ENCODE measurements at places on chromosomes 2 and 18. TPM values are rescaled to one million over a fixed set of nuclear protein-coding genes. Genes with fewer than 3 reads are reported as not detected.

The RAB17 gene
- not detected for total RNA-seq

The GAL3ST2 gene
- total RNA-seq: 0.36 TPM

The AP1S3 gene
- total RNA-seq: 2.2 TPM

The GALR1 gene
- not detected for total RNA-seq

The CCBE1 gene
- 53.0 TPM for total RNA-seq

The OR6B2 gene
- total RNA-seq: not detected

The TUBA4B gene
- not detected for total RNA-seq

The RFX8 gene
- 7.6 TPM for total RNA-seq

The ZNF385B gene
- total RNA-seq: 1.1 TPM

The SLC23A3 gene
- total RNA-seq: 1.4 TPM

The SP3 gene
- total RNA-seq: 122 TPM

The RESP18 gene
- total RNA-seq: not detected

The IL36G gene
- total RNA-seq: not detected

The CD8B2 gene
- total RNA-seq: not detected

The WDSUB1 gene
- 13.8 TPM for total RNA-seq

The ASB18 gene
- total RNA-seq: under 0.01 TPM

The CDH19 gene
- total RNA-seq: not detected

The IL1R2 gene
- 0.88 TPM for total RNA-seq

The EPHA4 gene
- 12.7 TPM for total RNA-seq

The GPR75 gene
- total RNA-seq: 1.8 TPM

The TMEM200C gene
- total RNA-seq: under 0.01 TPM

The SERPINB12 gene
- not detected for total RNA-seq

The HRH4 gene
- under 0.01 TPM for total RNA-seq

The SCYGR4 gene
- total RNA-seq: not detected

The CRYGD gene
- not detected for total RNA-seq

The EDAR gene
- not detected for total RNA-seq

The PER2 gene
- 9.4 TPM for total RNA-seq

The SCG2 gene
- total RNA-seq: 2.4 TPM

The CYBRD1 gene
- total RNA-seq: 338 TPM

All from osteoblast (primary cell).